Epithelial cell of esophagus (primary cell): ENCODE measurements at places on chromosomes 1 and 21.

GRCh38 chr1:203954788-203955552 is 93.6 kb downstream of the SNRPE start:
- no peak for DNase-seq

GRCh38 chr1:208336137-208336518 is 91.9 kb upstream of the PLXNA2 start:
- DNase-seq: no peak

GRCh38 chr21:32392299-32392879 is 423 bp downstream of the URB1 start:
- peak; percentile 46 for DNase-seq

GRCh38 chr1:185426848-185427247 is 109.8 kb upstream of the IVNS1ABP start:
- DNase-seq: no peak

DNA sequence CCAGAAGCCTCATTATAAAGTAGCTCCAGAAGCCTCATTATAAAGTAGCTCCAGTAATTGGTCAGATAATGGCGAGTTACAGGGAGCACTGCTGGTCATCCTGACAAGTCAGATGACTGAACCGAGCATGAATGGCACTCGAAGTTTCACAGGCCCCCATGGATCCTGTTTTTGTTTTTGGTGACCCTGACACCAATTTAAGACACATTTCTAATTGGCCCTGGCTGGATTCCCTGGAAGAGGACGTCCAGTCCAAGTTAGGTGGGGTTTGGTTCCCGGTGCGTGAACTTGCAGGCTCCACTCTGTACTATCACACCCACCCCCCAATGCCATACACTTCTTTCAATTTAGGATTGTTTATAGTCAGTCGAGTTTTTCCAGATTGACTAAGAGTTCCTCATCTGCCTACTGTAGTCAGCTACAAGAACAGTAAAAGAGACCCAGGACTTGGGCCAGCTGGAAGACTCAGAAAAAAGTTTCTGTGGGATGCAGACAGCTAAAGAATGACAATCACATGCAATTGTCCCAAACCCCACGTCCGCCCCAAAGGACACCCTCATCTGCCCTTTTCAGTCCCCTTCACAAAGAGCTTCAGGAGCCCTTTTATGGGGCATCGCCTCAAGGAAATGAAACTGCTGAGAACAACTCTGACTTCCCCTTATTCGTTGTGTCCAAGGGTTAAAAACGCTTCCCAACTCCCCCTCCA is 2.7 kb downstream of the DHRS3 start:
- DNase-seq: peak; percentile 26

DNA sequence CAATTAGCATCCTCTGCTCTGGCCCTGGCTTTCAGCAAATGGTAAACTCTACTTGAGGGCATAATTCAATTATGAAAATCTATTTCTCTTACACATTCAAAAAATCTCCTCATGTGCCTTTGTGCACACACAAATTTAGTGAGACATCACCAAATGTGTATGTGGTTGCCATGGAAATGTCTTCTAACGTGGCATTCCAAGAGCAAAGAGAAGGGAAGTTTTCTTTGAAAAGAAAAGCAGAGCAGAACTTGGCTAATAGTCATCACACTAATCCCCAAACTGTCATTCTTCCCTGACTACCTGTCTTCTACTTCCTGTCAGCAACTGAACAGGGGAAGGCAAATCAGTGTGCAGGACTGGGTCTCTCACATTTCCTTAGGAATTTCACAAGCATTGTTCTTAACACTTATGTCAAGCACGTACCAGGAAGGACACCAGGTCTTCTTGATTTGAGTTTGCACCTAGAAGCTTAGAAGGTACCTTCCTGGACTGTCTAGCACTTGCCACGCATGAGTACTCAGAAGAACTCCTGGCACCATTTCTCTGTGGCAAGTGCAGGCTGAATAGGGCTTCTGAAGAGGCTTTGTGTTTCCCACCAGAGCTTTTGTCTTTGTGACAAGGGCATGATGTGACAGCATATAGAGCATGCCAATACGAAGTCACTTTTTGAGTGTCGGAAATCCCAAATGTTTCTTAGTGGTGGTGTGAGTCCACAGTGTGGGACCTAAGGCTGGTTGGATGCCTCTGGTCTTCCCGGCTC is 32.3 kb downstream of the MAN1C1 start:
- DNase-seq: peak; percentile 34

GRCh38 chr1:26127235-26128163 is 15.9 kb downstream of the PDIK1L start:
- DNase-seq: peak; percentile 60

DNA sequence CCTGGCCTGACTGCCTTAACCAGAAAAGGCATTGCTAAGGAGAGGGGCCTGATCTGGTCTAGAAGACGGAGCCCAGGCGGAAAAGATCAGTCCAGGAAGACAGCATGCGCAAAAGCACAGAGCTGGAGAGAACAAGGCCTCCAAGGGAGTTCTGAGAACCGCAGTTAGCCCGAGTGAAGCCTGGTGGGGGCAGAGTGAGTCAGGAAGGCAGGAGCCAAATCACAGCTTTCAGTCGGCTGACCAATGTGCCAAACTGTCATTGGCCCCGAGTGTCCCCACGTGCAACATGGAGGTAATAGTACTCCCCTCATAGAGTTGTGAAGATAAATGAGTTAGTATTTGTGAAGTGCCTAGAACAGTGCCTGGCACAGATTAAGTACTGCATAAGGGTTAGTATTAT is 1.2 kb upstream of the TSPAN2 start:
- DNase-seq: no peak

GRCh38 chr1:89966656-89967055 is 28.3 kb upstream of the ZNF326 start:
- no peak for DNase-seq

DNA sequence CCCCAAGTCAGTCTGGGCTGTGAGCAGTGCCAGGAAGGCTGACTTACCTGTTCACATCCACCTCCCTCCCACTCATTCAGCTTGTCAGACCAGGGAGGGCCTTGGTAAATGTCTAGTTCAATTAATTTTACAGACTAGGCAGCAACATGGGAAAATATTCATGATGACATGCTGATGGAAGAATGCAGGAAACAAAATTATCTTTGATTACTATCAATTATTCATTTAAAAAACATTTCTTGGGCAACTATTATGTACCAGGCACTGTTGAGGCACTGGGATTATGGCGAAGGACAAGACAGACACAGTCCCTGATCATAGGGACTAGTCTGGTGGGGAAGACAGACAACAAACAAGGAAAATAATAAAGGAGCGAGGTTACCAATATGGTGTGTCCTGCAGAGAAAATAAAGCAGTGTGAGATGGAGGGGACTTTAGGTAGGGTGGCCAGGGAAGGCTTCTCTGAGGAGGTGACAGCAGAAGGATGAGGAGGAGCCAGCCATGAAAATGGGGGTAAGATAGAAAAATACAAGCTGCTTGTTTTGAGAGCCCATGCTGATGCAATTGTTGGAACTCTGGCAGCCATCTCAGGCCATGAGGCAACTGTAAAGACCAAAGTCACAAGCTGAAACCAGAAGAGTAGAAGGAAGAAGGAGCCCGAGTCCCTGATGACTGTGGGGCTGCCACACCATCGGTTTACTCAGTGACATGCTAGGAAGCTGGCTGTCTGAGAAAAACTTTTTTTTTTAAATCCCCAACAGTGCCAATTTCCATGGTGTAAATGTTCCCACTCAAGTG is 14.0 kb downstream of the TRIM62 start:
- peak; percentile 29 for DNase-seq

DNA sequence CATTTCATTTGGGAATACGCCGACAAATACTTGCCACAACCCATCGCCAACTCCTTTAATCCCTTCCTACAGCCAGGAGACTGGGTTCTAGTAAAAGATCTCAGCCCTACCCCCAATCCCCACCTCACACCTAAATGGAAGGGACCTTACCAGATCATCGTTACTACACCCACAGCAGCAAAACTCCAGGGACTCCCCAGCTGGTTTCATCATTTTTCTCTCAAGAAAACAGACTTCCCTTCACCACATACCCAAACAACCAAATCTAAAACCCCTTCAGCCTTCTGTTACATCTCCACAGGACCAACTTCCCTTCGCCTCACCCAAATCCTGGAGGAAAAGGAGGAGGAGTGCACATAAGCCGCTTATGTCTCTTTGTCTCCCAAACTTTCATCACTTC is 23.7 kb upstream of the SLC2A5 start:
- no peak for DNase-seq

- peak; percentile 77 for DNase-seq
Observed at GRCh38 chr21:32572574-32573420, 12.5 kb downstream of the TCP10L start.

DNA sequence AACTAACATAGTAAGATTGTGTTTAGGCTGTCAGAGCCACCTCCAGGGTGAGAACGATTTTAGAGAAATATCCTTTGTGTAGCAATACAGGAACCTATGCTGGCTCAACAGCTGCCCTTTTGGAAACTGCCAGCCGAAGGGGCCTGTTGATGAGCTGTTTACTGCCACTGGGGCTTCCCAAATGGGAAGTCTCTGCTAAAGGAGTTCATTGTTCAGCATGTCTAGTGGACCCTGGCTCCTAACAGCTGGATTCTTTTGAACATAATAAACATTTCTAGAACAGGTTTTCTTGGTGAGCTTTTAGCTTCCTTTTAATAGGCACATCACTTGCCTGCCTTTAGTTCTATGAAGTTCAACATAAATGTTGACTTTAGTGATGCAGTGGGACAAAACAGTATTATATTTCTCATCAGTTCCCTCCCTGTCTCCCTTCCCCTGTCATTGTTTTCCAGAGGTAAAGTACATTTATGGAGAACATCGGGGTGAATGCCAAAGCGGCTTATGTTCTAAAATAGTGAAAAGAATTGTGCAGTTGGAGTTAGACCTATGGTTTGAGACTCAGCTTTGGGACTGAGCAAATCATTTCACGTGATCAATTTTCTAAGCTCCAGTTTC is 57.4 kb downstream of the UCK2 start:
- DNase-seq: no peak

DNA sequence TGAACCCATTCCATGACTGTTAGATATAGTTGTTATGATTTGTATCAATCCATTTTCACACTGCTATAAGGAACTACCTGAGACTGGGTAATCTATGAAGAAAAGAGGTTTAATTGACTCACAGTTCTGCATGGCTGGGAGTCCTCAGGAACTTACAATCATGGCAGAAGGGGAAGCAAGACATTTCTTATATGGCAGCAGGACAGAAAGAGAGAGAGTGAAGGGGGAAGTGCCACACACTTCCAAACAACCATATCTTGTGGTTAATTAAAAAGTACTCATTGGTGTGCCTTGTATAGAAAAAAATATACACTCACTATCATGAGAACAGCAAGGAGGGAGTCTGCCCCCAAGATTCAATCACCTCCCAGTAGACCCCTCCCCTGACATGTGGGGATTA is 137.6 kb upstream of the NBPF11 start:
- DNase-seq: no peak

GRCh38 chr1:1348420-1349255 is 580 bp downstream of the DVL1 start:
- peak; percentile 54 for DNase-seq

- no peak for DNase-seq
Observed at GRCh38 chr1:101241485-101242225, 4.8 kb downstream of the S1PR1 start.

- DNase-seq: peak; percentile 68
Observed at GRCh38 chr1:31788825-31789256, 24.7 kb upstream of the ADGRB2 start.

GRCh38 chr1:23108918-23109533 is 59.6 kb downstream of the LUZP1 start:
- no peak for DNase-seq

DNA sequence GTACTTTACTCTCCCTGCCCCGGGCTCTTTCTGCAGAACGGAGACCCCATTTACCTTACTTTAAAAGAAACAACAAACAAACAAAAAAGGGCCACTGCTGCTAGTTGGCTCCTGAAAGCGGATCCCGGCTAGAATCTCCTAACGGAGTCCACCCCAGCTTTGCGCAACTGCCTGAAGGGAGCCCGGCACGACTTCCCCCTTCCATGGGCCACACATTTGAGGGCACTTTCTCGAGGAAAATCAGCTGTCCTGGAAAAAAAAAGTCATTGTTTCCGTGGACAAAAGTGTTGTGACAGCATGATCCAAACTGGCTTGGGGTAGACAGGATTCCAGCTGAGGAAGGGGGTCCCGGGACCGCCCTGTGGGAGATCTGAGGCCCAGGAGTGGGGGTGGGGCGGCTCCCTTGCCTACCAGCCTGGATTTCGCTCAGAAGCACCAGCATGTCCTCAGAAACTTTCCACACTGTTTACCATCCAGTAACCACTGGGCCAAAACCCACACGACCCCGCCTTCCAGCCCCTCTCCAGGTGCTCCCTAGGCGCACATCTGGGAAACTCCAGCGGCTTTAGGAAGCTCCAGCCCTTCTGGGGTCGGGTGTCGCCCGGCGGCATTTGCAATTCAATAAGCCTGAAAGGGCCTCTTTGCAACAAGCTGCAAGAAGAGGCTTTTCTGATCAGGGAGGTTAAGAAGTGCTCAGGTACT is 4.8 kb downstream of the RIPK4 start:
- peak; percentile 35 for DNase-seq

GRCh38 chr1:50023292-50024159 is at the start of gene AGBL4:
TSS of gene AGBL4 (minus strand) at chr1:50023954.
- DNase-seq: peak; percentile 46

GRCh38 chr1:102724741-102725140 is 383.6 kb downstream of the COL11A1 start:
- no peak for DNase-seq

DNA sequence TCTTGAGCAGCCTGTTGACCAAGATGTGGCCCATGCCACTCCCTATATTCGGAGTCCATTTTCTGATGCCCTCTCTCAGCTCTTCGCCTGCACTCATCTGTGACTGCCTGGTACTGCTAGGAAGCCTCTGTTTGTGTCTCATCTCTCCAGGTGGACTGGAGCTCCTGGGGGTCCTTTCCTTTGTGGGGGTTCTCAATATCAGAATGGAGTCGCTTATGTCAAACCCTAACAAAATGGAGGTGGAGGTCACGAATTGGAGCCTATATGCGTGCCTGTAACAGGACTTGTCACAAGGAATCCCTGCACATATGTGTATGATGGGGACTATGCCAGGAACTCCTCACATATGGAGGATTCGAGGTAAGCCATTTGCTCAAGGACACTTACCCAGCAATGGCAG is 46.7 kb upstream of the ATP5PO start:
- no peak for DNase-seq

- DNase-seq: peak; percentile 16
Observed at GRCh38 chr1:235865565-235866204, 1.0 kb downstream of the LYST start.
